Spinal cord (tissue), 10 donors: ENCODE measurements at places on chromosomes 16 and 17. TPM values are rescaled to one million over a fixed set of nuclear protein-coding genes. Genes with fewer than 3 reads are reported as not detected.
A peak's percentile ranks its signal among the peaks of the same experiment; 100 is the strongest.

Gene ADAP2
- 12.0 TPM for total RNA-seq

Gene FNDC8
- not detected for total RNA-seq

Gene MRPL45
- total RNA-seq: 36.3 TPM

Gene MYH2
- 0.69 TPM for total RNA-seq

GRCh38 chr16:61891460-61891859 is 144.8 kb downstream of the CDH8 start:
- H3K4me1 ChIP-seq: no peaks in the 10 kb centered on the region
- H3K27ac ChIP-seq: no peak overlapping the region
- no peaks in the 10 kb centered on the region for H3K27me3 ChIP-seq
- no peak overlapping the region for H3K4me3 ChIP-seq
- H3K36me3 ChIP-seq: no peaks in the 10 kb centered on the region

Gene KIFC3
- total RNA-seq: 24.3 TPM

Gene TMEM132E
- total RNA-seq: 6.2 TPM

GRCh38 chr16:88442727-88443576 is 10.1 kb upstream of the ZFPM1 start:
- no peak overlapping the region for H3K4me3 ChIP-seq
- peaks cover 19% of the 10 kb centered on the region for H3K4me1 ChIP-seq
- DNase-seq: peak; percentile 44
- no peak overlapping the region for H3K27ac ChIP-seq
- H3K36me3 ChIP-seq: peaks cover 36% of the 10 kb centered on the region
- no peaks in the 10 kb centered on the region for H3K27me3 ChIP-seq

- no peak overlapping the region for H3K4me3 ChIP-seq
- no peak overlapping the region for H3K27ac ChIP-seq
- peaks cover 27% of the 10 kb centered on the region for H3K36me3 ChIP-seq
- H3K4me1 ChIP-seq: no peaks in the 10 kb centered on the region
- DNase-seq: no peak
Measured at GRCh38 chr16:75483222-75483621, 12.0 kb downstream of the CHST6 start.

DNA sequence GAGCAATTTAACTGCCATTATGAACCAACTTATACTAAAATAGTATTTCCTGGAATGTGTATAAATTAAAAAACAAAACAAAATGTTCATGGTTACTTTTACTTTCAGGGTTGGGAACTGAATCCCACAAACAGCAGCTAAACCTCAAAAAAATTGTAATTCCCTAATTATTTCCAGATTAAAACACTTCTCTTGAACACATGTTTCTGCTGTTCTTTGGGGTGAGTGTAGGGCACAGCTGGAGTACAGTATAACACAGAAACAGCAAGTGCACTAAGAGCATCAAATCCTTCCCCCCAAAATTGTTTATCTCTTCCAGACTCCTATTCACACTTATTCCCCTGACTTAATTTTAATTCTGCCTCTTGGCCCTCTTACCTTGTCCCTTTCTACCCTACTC is 56.4 kb downstream of the KANSL1 start:
- no peaks in the 10 kb centered on the region for H3K4me1 ChIP-seq
- DNase-seq: no peak
- H3K36me3 ChIP-seq: no peaks in the 10 kb centered on the region
- H3K27ac ChIP-seq: no peak overlapping the region

GRCh38 chr17:79887451-79887991 is 48.3 kb upstream of the CBX4 start:
- DNase-seq: no peak
- peaks cover 12% of the 10 kb centered on the region for H3K4me1 ChIP-seq
- no peak overlapping the region for H3K27ac ChIP-seq
- no peaks in the 10 kb centered on the region for H3K36me3 ChIP-seq
- H3K4me3 ChIP-seq: no peak overlapping the region

Gene KDM6B
- total RNA-seq: 9.6 TPM

Gene CDH3
- 28.3 TPM for total RNA-seq

Gene UBALD1
- total RNA-seq: 2.2 TPM

Gene SNX20
- total RNA-seq: 0.61 TPM

DNA sequence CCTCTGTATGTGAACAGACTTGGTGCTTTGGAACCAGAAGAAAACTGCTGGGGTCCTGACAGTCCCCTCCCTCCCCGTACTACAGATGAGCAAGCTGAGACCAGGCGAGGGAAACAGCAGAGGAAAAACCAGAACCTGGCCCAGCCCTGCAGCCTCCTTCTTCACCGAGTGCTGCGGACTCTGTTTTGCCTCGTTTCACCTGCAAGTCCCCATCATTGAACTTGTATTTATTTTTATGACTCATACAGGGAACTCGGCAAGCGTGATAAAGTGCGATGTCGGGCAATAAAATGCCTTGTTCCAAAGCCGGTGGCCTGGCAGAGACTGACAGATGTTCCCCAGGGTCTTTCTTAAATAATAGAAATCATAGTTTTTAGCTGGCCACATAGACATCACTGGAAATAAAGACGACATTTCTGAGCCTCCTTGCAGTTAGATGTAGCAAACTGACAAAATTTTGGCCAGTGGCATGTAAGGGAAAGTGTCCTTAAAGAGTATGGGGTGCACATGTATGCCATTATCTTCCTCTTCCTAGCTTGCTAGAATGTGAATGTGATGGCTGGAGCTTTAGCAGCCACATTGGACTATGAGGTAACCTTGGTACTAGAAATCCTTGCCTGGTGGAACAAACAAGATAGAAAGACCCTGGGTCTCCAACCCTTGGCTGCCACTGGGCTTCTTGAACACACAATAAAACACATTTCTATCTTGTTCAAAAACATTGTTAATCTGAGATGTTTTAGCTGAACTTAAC is 128.6 kb downstream of the IRF8 start:
- H3K4me3 ChIP-seq: no peak overlapping the region
- no peaks in the 10 kb centered on the region for H3K36me3 ChIP-seq
- DNase-seq: no peak

DNA sequence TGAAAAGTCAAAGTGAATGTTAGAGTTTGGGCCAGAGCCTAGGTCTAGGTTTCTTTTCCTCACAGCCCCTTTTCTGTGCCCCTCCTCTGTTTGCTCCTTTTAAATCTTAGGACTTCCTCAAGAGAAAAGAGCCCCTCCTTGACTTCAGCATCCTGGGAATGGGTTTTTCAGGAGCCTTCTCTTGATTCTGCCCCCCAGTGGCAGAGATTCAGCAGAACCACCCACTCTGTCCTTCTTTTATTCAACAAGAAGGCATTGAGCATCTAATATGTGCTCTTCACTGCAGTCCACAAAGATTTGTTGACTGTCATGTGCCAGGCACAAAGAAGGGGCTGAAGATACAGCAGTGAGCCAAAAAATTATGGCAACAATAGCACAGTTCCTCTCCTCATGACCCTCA is 270.8 kb upstream of the CDH5 start:
- DNase-seq: no peak
- H3K4me1 ChIP-seq: no peaks in the 10 kb centered on the region
- no peak overlapping the region for H3K4me3 ChIP-seq
- no peaks in the 10 kb centered on the region for H3K36me3 ChIP-seq
